T-cell (primary cell): ENCODE measurements at places on chromosomes 1 and 21. TPM values are rescaled to one million over a fixed set of nuclear protein-coding genes. Genes with fewer than 3 reads are reported as not detected.
A peak's percentile ranks its signal among the peaks of the same experiment; 100 is the strongest.

DNA sequence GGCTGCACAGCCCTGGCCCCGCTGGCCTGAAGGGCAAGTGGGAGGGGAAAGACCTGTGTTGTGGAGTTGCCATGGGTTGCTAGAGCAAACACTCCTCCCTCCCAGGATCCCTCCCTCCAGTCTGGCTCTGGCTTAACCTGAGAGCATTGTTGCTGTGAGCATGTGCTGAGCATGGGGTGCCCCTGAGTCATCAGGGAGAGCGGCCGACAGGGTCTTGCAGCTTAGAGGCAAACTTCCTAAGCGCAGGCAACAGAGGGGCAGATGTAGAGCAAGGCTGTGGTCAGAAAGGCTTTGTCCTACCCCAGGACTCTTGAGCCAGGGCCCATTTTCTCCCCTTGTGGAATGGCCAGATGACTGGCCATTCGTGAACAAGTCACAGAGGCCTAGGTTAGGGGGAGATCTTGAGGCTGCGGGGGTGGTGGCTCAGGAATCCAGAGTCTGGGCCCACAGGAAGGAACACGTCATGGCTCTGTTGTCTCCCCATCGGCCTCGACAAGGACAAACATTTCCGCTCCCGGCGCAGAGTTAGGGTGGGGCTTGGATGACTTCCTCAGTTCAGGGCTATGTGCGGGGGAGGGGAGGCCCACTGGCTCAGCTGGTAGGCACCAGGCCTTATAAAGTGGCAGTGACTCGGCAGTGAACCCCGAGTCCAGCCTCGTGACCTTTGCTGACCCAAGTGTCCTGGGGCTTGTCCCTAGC lies 362 bp upstream of the DYNLT4 start:
- H3K36me3 ChIP-seq: peaks cover 16% of the 10 kb centered on the region
- DNase-seq: peak; percentile 93
- peak overlapping the region; percentile 16 for H3K4me3 ChIP-seq

DNA sequence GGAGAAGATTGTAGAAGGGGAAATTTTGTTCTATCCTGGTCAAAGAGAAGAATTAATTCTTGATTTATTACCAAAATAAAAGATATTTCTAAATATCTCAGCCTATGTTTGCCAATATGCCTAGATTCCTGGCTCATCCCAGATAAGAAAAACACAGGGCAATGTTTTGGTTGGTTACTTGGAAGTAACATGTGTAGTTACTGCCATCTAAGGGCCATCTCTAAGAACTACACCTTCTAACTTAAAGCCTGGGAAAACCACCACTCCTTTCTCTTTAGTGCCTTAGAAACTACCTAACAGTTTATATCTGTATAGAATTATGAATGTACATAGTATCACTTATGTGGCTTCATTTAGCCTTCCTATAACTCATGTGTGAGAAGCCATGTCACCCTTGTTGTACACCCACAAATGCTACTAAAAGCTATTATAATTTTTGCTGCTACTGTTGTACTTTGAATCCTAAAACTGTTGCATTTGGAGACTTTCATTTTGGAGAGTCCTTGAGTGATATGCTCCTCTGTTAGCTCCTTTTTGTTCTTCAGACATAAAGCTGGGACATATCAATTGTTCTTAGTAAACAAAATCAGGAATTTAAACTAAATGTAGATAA lies 4.5 kb downstream of the AIM2 start:
- no peak for DNase-seq
- no peaks in the 10 kb centered on the region for H3K36me3 ChIP-seq
- H3K4me3 ChIP-seq: no peak overlapping the region
- peaks cover 23% of the 10 kb centered on the region for H3K4me1 ChIP-seq
- no peak overlapping the region for H3K27ac ChIP-seq
- no peaks in the 10 kb centered on the region for H3K27me3 ChIP-seq

Gene SIK1
- 1.7 TPM for total RNA-seq

Gene C1orf35
- 19.7 TPM for total RNA-seq
